ENCODE measurements at places on chromosomes 6 and 20.
A peak's percentile ranks its signal among the peaks of the same experiment; 100 is the strongest.

DNA sequence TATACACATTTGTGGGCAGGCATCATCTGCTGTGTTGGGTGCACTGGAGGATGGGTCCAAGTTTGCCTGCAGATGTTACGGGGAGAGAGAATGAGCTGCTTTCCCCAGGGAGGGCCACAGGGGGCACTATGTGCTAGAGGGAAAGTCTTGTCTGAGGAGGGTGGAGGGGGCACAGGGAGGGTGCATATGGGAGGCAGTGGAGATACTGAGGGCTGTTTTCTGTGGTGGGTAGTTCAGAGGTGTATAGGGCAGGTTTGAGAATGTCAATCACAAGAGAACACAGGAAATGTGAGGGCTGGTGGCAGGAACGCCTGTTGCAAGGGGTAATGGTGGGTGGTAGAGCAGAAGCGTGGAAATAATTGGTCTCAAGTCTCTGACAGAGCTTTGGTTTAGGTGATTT, 7.7 kb upstream of the PTPRA start:
- no peak overlapping the region for H3K27ac ChIP-seq
- no peaks in the 10 kb centered on the region for H3K27me3 ChIP-seq
- no peak overlapping the region for H3K4me3 ChIP-seq
- no peaks in the 10 kb centered on the region for H3K4me1 ChIP-seq
- no peak for DNase-seq

- H3K27me3 ChIP-seq = no peaks in the 10 kb centered on the region
- no peak for DNase-seq
- H3K4me1 ChIP-seq = peaks cover 6% of the 10 kb centered on the region
- H3K36me3 ChIP-seq = no peaks in the 10 kb centered on the region
Observed at GRCh38 chr6:44665683-44666082, 278.2 kb downstream of the CDC5L start.

GRCh38 chr6:1777921-1778685, 168.4 kb downstream of the FOXC1 start:
- no peak for DNase-seq
- no peaks in the 10 kb centered on the region for H3K4me1 ChIP-seq
- H3K27me3 ChIP-seq = no peaks in the 10 kb centered on the region
- no peak overlapping the region for H3K4me3 ChIP-seq
- H3K36me3 ChIP-seq = no peaks in the 10 kb centered on the region

DNA sequence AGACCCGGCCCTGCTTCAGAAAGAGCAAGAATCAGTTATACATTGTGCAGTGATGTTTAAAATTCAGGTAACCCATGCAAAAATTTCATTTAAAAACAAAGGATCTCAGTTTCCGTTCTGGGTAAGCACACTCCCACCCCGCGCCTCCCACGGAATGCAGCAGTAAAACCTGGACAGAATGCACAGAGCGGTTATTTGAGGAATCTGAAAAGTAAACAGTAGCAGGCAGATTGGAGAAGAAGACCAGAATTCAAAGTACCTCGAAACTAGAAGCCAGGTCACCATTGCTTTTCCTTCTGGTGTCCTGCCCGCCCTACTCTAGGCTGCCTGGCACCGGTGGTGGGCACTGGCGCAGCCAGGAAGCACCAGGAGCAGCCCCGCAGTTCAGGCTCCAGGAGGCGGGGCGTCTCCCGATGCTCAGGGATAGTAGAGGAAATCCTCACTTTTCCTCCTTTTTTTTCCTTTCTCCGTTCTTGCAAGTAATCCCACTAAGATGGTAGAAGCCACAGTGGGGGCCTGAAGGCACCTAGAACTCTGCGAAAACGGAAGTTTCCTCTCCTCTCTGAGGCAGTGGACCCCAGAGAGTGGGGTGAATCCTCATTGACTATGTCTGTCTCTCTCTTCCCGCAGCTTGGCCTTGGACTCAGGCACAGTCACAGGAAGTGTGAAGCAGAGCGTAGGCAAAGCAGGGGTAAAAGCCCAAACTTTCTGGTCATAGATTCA, 28.3 kb downstream of the METTL24 start:
- H3K4me1 ChIP-seq = no peaks in the 10 kb centered on the region
- H3K27ac ChIP-seq = no peak overlapping the region
- H3K4me3 ChIP-seq = no peak overlapping the region
- H3K36me3 ChIP-seq = no peaks in the 10 kb centered on the region

- H3K36me3 ChIP-seq = no peaks in the 10 kb centered on the region
- no peaks in the 10 kb centered on the region for H3K27me3 ChIP-seq
- no peak overlapping the region for H3K4me3 ChIP-seq
- no peaks in the 10 kb centered on the region for H3K4me1 ChIP-seq
Observed at GRCh38 chr20:15222502-15223330, 885.3 kb upstream of the FLRT3 start.

DNA sequence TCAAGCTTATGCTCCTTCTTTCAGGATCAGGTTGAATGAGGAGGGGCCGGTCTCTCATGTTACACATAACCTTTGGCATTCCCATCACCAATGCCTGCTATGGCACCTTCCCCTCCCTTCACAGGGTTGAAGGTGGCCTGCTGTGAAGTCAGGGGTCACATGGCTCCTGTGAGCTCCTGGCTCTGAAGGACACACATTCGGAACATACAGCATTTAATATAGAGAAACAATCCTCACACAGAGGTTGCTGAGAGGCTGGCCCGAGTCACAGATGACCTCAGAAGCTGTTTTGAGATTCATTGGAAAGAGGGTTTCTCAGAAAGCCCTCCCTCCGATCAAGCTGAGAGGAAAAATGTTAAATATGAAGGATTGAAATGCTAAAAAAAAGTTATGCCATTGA, 82.1 kb downstream of the PSMG4 start:
- no peak overlapping the region for H3K27ac ChIP-seq
- peaks cover 11% of the 10 kb centered on the region for H3K4me1 ChIP-seq
- no peaks in the 10 kb centered on the region for H3K36me3 ChIP-seq
- H3K27me3 ChIP-seq = no peaks in the 10 kb centered on the region
- DNase-seq = no peak

DNA sequence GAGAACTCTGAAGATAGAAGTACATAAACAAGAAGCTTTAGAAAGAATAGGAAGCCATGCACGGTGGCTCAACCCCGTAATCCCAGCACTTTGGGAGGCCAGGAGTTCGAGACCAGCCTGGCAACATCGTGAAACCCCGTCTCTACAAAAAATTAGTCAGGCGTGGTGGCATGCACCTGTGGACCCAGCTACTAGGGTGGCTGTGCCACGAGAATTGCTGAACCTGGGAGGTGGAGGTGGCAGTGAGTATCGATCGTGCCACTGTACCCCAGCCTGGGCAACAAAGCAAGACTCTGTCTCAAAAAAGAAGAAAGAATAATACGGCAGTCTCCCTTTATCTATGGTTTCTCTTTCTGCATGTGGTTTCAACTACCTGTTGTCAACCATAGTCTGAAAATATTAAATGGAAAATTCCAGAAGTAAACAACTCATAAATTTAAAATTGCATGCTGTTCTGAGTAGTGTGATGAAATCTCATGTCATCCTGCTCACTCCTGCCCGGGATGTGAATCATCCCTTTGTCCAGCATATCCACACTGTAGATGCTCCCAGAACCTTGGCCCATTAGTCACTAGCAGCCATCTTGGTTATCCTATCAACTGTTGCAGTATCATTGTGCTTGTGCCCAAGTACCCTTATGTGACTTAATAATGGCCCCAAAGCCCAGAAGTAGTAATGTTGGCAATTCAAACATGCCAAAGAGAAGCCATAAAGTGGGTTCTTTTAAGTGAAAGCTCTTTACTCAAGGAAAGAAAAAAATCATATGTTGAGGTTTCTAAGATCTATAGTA, 22.1 kb downstream of the DEK start:
- no peak overlapping the region for H3K27ac ChIP-seq
- H3K36me3 ChIP-seq = peaks cover 7% of the 10 kb centered on the region
- no peaks in the 10 kb centered on the region for H3K4me1 ChIP-seq
- DNase-seq = no peak
- H3K27me3 ChIP-seq = no peaks in the 10 kb centered on the region

DNA sequence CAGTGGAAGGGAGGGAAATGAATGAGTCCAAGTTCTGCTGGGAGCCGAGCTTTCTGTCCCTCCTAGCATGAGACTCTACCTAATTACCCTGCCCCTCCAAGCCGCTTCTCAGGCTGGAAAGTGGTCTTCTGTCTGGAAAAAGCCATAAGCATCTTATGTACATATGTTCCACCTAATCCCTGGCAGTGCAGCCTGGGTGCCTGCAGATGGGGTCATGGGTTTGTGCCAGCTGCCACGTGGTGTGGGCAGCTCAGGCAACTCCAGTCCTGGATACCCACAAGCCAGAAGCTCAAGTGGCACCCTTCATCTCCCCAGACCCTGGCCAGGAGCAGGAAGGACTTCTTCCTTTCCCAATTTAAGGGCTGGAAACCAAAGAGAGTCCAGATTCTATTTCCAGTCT, 253.1 kb downstream of the LY86 start:
- no peaks in the 10 kb centered on the region for H3K36me3 ChIP-seq
- H3K27me3 ChIP-seq = no peaks in the 10 kb centered on the region
- H3K27ac ChIP-seq = no peak overlapping the region
- no peak for DNase-seq
- H3K4me3 ChIP-seq = no peak overlapping the region

DNA sequence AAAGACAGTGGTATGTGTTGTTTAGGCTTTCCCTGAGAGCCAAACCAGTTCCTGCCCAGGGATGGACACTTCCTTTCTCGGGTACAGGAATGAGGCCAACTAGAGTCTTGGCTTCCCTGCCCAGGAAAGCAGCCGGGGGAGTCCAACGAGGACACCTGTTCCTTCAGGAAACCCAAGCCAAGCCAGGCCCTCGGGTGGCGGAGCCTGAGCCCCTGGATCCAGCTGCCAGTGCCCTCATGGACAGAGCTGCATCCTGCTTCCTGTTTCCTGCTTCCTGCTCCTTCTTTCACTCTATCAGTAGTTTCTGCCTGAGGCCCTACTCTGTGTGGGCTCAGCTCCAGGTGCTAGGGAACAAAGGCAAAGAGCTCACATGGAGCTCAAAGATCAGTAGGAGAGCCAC, 7.9 kb upstream of the SIRPA start:
- no peak overlapping the region for H3K27ac ChIP-seq
- no peaks in the 10 kb centered on the region for H3K36me3 ChIP-seq
- H3K4me1 ChIP-seq = no peaks in the 10 kb centered on the region
- H3K4me3 ChIP-seq = no peak overlapping the region
- no peak for DNase-seq
- H3K27me3 ChIP-seq = no peaks in the 10 kb centered on the region

DNA sequence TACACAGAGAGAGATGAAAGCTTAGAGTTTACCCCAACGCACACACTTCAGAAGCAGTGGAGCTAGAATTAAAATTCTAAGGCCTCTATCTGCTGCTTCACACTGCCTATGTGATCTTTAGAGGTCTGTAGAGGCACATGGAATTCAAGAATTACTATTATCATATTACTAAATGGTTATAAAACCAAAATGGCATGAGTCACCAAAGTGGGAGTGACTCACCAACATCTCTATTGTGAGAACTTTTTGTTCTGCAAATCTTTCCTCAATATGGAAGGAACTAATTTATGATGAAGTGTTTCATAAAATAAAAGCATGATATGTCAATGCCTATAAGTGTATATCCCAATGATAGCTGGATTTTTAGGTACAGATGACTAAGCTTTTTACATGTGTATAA, 28.5 kb upstream of the TMEM244 start:
- H3K4me1 ChIP-seq = no peaks in the 10 kb centered on the region
- no peaks in the 10 kb centered on the region for H3K36me3 ChIP-seq
- H3K27ac ChIP-seq = no peak overlapping the region
- no peak overlapping the region for H3K4me3 ChIP-seq

DNA sequence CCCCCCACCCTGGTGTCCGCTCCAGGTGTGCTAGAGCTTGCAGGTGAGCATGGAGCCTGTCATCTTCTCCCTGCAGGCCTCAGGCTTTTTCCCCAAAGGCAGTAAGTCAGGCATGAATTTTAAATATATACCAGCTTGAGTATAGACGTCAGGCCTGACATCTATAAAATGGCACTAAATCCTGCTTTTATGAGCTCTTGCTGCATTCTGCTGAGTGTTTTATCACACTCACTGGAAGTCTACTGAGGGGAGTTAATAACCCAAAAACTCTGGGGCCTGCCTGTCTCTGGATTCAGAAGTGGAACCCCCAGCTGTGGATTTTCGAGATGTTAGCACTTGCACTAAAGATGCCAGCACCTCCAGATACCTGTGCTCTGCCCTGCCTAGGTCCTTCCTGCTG, 133.4 kb upstream of the TOP1 start:
- H3K4me1 ChIP-seq = no peaks in the 10 kb centered on the region
- H3K27ac ChIP-seq = no peak overlapping the region
- H3K27me3 ChIP-seq = no peaks in the 10 kb centered on the region
- no peak for DNase-seq

DNA sequence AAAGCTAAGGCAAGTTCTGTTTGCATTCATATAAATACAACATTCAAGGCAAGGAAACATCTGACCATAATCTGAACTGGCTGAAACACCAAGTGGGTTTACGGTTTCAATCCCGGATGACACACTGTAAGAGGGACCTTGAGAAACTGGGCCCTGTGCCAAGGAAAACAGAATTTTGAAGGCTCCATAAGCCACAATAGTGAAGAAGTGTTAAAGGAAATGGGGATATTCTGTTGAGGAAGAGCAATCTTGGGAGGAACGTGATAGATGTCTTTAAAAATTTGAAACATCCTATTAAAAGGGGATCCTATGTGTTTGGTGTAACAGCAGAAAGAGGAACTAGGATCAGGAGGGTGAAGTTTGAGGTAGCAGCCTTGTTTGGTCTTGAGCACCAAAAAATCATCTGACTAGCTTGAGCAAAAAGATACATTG, 82.4 kb upstream of the TAB2 start:
- peak overlapping the region; percentile 69 for H3K27ac ChIP-seq
- no peaks in the 10 kb centered on the region for H3K36me3 ChIP-seq
- 0 out of 2 replicates have a peak overlapping the region, but pooled peaks have one; percentile 1 for H3K4me3 ChIP-seq
- no peaks in the 10 kb centered on the region for H3K27me3 ChIP-seq
- H3K4me1 ChIP-seq = peaks cover 40% of the 10 kb centered on the region

- peak overlapping the region; percentile 91 for H3K4me3 ChIP-seq
- DNase-seq = peak; percentile 49
- H3K27ac ChIP-seq = peak overlapping the region; percentile 100
- no peaks in the 10 kb centered on the region for H3K27me3 ChIP-seq
Observed at GRCh38 chr6:32973144-32974015, 5.0 kb downstream of the BRD2 start.

Data from MM.1S (cell line).